Activated CD4-positive, alpha-beta T cell treated with anti-CD3 and anti-CD28 coated beads, Interleukin-2, amount 50 U/mL, for 48 hours (primary cell): ENCODE measurements at places on chromosomes 11 and 22.

GRCh38 chr22:22738959-22739585 is 94.7 kb downstream of the GGTLC2 start:
- DNase-seq = no peak

DNA sequence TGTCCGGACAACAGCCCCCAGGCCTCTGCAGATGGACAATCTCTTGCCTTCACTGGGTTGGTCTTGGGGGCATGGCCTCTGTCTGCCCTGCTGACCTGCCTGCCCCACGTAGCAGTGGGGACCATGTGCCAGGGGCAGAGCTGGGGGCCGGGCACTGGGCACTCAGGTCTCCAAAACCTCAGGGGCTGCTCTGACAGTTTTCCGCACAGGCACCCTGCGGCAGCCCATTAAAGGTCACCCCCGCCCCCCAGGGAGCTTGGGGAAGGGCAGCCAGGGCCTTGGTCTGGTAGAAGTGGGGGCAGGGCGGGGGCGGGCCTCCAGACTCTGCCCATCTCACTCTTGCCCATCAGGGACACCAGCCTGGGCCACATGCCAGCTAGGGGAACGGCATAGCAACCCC is 49.9 kb downstream of the WNT7B start:
- no peak for DNase-seq

GRCh38 chr11:44356351-44356750 is 46.4 kb upstream of the ALX4 start:
- DNase-seq = no peak

- no peak for DNase-seq
These were observed 9.0 kb downstream of the PRR5L start for GRCh38 chr11:36305047-36305446.

- no peak for DNase-seq
These were observed 2.7 kb upstream of the RAB1B start for GRCh38 chr11:66265531-66266377.

DNA sequence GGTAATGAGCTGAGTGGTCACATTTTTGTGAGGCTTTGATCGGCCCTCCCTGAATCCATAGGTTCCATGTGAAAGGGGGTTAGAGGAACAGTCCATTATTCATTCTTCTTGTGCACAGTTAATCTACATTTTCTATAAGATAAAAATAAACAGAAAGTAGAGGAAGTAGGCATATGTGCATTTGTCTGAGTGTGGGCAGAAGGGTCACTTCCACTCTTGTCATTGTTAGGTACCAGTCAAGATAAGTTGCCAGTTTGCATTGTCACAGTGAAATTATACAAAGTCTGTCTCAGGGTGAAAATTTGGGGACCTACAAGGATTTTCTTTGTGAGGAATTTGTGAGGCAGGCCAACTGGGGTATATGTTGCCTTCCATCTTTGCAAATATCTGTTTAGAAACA is 4.6 kb upstream of the APOL4 start:
- DNase-seq = no peak

DNA sequence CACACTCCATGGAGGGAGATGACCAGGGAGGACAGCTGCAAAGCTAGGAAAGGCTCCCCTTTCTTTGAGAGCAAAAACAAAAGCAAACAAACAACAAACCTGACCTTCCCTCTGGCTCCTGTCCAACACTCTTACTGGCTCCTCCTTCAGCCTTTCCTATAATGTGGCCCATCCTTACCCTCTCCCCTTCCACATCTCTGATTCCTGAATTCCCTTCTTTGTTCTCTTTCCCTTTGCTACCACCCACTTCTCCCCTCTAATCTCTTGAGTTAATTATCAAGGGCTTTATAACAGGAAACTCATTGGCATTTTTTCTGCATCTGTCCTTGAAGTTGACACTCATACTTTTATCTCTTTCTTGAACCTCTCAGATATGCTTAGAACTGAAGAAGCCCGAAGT is 56.3 kb downstream of the ZNF280B start:
- DNase-seq = no peak

DNA sequence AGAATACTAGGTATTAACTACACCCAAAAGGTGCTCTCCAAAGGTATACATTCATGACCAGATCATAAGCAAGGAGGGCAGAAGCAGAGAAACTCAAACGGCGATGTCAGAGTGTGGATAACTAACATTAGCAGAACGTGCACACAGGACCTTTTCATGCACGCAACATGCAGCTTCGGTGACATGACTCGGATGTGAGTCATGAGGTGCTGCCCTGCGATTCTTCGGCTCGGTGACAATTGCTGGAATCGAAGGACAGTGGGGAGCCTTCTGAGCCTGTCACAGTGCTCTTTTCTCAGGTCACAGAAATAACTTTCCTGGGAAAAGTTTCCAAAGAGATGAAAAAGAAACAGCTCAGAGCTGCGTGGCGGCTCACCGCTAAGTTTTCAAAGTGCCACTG is 418.5 kb upstream of the SYN3 start:
- no peak for DNase-seq

GRCh38 chr22:37253126-37253660 is 9.1 kb upstream of the RAC2 start:
- DNase-seq = no peak

DNA sequence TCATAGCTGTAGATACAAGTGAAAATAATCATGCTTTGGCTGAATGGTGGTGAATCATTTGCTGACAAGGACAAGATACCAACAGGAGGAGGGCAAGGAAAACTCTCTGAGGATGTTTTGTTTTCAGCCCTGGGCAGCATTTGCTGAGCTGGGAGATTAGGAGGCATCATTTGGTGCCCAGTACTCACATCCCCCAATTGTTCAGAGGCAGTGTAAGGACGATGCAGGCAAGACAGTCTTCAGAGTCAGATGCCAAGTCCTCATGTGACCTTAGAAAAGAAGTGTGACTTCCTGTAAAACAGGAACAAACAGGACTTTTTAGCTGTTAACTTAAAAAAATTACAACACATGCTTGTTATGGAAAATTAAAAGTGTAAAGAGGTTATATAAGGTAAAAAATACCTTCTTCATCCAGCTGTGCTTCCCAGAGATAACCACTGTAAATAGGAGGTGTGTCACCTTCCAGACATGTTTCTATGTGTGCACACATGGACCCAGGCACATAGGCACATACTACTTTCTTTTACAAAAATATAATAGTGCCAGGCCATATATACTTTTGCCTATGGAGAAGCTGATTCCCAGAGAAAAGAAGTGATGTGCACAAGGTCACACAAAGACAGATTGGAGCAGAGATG is 18.0 kb downstream of the CNTF start:
- DNase-seq = no peak

GRCh38 chr11:127392575-127392974 is 392.0 kb upstream of the KIRREL3 start:
- DNase-seq = no peak

GRCh38 chr11:61947486-61948210 is 2.5 kb upstream of the BEST1 start:
- DNase-seq = peak; percentile 70

DNA sequence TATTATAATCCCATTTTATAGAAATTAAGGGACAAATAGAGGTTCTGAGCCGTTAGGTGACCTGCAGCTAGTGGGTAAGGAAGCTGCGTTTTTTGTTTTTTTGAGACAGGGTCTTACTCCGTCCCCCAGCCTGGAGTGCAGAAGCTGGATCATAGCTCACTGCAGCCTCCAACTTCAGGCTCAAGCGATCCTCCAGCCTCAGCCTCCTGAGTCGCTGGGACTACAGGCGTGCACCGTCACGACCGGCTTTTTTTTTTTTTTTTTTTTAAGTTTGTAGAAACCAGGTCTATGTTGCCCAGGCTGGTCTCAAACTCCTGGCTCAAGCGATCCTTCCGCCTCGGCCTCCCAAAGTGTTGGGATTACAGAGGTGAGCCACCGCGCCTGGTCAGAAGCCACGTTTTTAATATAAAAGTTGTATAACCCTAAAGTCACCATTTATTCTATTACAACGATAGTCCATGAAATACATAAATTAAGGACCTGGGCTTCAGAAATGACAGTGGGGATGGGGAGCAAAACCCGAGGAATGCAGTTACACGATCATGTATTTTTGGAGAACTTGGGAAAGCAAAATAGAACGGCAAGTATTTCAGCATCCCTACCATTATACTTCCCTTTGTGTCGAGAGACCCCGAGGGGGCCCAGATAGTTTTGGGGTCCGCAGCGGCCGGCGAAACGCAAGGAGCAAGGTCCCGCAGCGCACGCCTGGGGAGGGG is 638 bp downstream of the SAAL1 start:
- DNase-seq = peak; percentile 12

DNA sequence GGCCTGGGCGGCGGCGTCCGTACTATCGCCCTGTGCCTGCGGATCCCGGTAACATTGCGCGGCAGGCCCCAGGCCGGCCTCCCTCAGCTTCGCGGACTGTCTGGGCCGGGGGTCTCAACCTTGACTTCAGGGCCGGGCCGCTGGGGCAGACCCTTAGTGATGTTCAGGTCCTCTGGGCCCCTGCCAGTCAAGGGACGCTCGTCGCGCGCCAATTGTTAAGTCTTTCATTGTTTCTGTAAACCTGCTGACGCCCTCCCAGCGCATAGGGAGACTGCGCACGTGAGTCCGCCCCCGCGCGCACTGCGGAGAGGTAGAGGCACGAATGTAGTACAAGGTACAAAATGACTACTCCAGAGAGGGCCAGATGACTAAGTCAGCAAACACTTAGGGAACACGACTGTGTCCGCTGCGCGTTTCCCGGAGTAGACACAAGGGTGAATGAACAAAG is 451 bp upstream of the HDHD5 start:
- peak; percentile 83 for DNase-seq

GRCh38 chr11:130915603-130916237 is 559 bp downstream of the SNX19 start:
- no peak for DNase-seq

DNA sequence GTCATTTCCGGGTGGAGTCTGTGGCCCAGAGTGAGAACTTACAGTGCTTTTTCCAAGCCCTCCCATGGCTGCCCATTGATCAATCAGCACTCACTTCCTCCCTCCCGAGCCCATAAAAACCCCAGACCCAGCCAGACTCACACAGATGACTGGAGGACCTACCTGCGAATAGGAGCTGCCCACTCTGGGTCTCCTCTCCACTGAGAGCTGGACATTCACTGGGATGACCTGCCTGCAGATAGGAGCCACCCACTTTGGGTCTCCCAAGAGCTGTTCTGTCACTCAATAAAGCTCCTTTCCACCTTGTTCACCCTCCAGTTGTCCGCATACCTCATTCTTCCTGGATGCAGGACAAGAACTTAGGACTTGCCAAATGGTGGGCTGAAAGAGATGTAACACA is 56.0 kb upstream of the B3GNT6 start:
- no peak for DNase-seq

GRCh38 chr11:93487032-93487483 is 56.1 kb downstream of the SMCO4 start:
- no peak for DNase-seq

DNA sequence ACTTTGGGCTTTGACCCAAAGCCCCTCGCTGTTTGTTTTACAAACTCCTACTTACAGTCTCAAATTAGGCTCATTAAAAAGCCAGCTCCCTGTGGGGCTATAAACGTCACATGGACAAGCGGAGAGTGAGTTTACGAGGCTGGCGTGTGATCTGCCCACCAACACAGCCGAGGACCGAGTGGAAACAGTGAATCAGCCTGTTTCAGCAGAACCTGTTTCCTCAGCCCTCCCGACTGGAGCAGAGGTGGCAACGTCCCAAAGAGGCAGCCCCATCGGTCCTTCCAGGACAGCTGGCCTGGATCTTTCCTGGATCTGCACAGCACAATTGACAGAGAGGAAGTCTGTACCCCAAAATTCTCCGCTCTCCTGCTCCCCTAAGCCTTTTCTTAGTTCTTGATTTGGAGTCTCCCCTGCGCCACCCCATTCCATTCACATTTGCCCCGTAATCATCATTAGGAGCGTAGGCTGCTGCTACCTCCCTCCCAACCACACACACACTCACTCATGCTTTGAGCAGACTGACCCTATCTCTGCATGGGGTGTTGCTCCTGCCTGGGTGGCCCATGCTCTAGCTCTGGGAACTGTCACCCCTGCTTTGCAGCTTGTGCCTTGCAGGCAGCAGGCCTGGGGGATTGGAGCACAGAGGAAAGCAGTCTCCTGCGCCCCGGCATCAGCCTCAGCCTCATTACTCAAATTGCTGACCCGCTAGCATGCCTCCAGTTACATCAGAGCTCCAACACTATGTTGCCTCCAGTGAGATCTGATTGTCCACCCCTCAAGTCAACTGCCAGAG is 117.8 kb downstream of the NAT10 start:
- no peak for DNase-seq

GRCh38 chr11:76025068-76025467 is 181.2 kb downstream of the WNT11 start:
- DNase-seq = no peak

DNA sequence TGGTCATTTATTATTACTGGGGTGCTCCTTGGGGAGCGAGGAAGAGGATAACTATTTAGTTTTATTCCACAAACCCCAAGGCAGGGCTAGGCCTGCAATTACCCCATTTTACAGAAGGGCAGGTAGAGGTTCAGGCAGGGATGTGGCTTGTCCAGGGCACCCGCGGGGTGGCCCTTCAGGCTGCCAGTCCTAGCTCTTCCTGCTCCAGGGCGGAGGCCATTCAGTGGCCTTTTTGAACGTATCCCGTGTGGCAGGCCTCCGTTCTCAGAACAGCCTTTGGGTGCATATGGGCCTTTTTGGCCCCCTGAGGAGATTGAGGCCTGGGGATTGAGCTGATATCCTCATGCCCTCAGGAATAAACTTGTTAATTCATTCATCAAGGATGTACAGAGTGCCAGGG is 66.2 kb downstream of the MPPED1 start:
- no peak for DNase-seq

- DNase-seq = no peak
These were observed 531.1 kb downstream of the BRD1 start for GRCh38 chr22:49296561-49296960.

DNA sequence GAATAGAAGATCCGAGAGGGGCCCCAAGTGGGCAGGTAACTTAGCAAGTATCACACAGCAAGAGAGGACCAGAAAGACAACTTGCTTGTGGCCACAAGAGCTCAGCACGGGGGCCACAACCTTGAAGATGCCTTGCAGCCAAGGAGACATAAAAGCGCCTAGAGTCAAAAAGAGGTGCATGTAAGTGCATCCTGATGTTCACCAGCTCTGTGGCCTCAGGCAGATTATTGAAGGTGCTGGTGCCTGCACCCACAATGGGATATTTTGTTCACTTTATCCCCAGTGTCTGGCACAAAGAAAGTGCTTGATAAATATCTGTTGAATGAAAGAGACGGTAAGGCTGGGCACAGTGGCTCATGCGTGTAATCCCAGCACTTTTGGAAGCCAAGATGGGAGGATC is 106.0 kb upstream of the ASPHD2 start:
- no peak for DNase-seq

DNA sequence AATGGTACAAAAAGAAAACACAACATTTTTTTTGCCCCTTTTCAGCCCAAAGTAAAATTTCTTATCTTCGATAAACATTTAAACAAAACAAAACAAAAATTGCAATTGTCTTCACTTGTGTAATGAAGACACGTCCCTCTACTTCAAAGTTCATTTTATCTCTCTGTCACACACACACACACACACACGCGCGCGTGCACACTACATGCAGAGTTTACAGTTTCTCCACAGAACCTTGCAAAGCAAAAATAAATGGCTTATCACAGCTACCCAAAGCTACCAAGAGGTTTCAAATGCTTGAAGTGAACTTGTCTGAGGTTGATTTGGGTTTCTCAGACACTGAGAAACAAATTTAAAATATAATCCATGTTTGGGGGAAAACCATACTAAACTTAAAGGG is 72.3 kb downstream of the ETS1 start:
- DNase-seq = no peak
